Activated naive CD8-positive, alpha-beta T cell treated with anti-CD3 and anti-CD28 coated beads for 36 hours (primary cell): ENCODE measurements at places on chromosomes 16 and 17. TPM values are rescaled to one million over a fixed set of nuclear protein-coding genes. Genes with fewer than 3 reads are reported as not detected.

Gene KRT27
- not detected for total RNA-seq

Gene PLA2G10
- not detected for total RNA-seq

Gene RRAD
- 0.20 TPM for total RNA-seq

Gene DOK4
- 4.8 TPM for total RNA-seq

Gene DPEP3
- 0.29 TPM for total RNA-seq

Gene PABPN1L
- not detected for total RNA-seq

Gene ATP2A1
- 2.0 TPM for total RNA-seq

Gene UTP4
- 149 TPM for total RNA-seq

Gene CYB5D1
- total RNA-seq: 18.6 TPM

Gene C17orf113
- 0.40 TPM for total RNA-seq

Gene HSPB9
- 0.18 TPM for total RNA-seq

Gene NHLRC4
- 0.76 TPM for total RNA-seq

Gene ITGAL
- 233 TPM for total RNA-seq

Gene UMOD
- not detected for total RNA-seq

Gene GRAP
- total RNA-seq: 14.5 TPM

Gene OR1D5
- not detected for total RNA-seq

Gene CORO1A
- total RNA-seq: 972 TPM

Gene BRIP1
- 17.0 TPM for total RNA-seq

Gene KRTAP4-1
- not detected for total RNA-seq

Gene HCRT
- not detected for total RNA-seq

Gene ZNF205
- total RNA-seq: 0.36 TPM

Gene TP53TG3D
- 0.54 TPM for total RNA-seq

Gene KRT33A
- not detected for total RNA-seq

Gene GP2
- total RNA-seq: not detected

Gene NACA2
- not detected for total RNA-seq

Gene TBC1D28
- not detected for total RNA-seq

Gene JPT1
- total RNA-seq: 250 TPM

Gene CD300E
- not detected for total RNA-seq

Gene KIF18B
- 36.7 TPM for total RNA-seq

Gene RAP1GAP2
- total RNA-seq: not detected

Gene SKAP1
- total RNA-seq: 54.2 TPM

Gene MYL11
- total RNA-seq: 1.2 TPM

Gene MC1R
- total RNA-seq: 1.4 TPM

Gene CAVIN1
- 1.9 TPM for total RNA-seq

Gene EVI2B
- total RNA-seq: 14.8 TPM

Gene TMIGD1
- total RNA-seq: not detected

Gene TBX2
- total RNA-seq: not detected

Gene KRTAP4-9
- not detected for total RNA-seq

Gene CCNF
- total RNA-seq: 38.3 TPM

Gene SYT17
- total RNA-seq: 0.14 TPM

Gene SULT1A2
- total RNA-seq: 0.68 TPM

Gene PDPR
- total RNA-seq: 20.9 TPM

Gene ANKRD40CL
- not detected for total RNA-seq

Gene AOC3
- 1.2 TPM for total RNA-seq

Gene ACSM3
- total RNA-seq: 11.0 TPM

Gene SLC46A1
- 6.1 TPM for total RNA-seq

Gene ADORA2B
- total RNA-seq: 7.0 TPM

Gene GSPT1
- total RNA-seq: 247 TPM

Gene CD300LF
- not detected for total RNA-seq

Gene GSDMA
- total RNA-seq: 0.14 TPM
